ENCODE measurements at places on chromosomes 1 and 21.

DNA sequence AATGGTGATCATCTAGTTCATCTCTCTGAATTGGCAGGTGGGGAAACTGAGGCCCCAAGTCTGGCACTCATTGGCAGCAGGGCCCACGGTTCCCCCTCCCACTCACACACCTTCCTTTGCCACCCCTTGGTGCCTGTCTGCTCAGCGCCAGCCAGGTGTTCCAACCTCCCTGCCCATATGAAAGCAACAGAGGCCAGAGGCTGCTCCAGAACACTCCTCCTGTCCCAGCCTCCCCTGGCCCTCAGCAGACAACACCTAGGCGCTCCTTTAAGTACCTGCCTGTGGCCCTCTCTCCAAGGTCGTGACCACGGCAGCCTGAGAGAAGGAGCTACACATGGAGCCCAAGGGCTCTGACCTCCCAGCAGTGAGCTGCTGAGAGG lies 362.3 kb upstream of the VAMP3 start:
- no peak for DNase-seq

DNA sequence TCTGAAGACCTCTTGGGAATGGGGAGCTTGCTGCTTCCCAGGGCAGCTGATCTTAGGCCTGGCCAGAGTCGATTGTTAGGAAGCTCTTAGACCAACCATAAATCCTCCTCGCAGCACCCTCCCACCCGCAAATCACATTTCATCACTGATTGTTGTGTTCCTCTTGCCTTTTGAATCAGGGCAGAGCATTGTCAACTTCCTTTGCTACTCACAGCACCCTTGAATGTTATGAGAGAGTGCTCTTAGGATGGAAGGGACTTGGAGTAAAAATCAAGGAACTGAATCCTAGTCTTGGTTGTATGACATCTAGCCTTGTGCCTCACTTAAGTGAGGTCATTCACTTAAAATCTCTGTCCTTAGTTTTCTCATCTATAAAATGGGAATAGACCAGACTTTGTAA lies 3.0 kb downstream of the VASH2 start:
- DNase-seq = no peak

DNA sequence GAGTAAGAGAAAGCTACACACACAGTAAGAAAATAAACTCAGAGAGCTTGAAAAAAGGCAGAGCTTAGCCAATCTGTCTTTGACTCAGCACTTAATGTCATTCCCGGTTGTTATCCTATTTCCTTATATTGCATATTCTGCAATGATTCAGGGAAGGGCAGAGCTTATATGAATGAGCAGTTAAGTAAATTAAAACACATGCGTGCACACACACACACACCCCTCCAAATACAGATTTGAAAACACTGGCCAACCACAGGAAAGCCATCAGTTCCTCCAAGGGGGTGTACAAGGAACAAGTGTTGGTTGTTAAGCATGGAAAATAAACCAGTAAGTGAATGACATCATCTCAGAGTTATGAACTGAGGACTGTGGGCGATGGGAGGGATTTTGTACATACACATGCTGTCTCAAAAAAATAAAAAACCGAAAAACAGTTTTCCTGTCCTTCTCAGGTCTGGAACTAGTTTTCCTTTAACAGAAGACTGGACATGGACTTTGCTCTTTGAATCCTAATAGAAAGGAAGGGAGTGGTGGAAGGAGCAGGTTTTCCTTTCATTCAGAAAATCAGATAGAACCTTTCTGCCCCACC lies 1.0 kb downstream of the IQGAP3 start:
- DNase-seq = peak; percentile 66

DNA sequence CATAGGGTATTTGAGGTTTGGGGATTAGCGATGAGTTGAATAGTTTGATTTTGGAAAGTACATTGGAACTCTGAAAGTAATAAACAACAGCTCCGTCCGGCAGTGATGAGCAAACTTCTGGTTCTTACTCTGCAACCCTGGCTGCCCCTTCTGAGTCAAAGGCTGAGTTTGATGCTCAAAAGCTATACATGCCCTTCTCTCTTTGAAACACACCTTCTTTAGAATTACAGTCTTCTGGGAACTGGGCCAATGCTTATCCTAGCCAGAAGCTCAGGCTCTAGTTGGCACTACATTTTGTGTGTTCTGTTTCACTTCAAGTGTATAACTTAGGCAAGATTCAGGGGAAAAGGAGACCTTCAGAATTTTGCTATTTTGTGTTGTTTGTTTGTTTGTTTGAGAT lies 9.3 kb downstream of the AHCYL1 start:
- peak; percentile 54 for DNase-seq

DNA sequence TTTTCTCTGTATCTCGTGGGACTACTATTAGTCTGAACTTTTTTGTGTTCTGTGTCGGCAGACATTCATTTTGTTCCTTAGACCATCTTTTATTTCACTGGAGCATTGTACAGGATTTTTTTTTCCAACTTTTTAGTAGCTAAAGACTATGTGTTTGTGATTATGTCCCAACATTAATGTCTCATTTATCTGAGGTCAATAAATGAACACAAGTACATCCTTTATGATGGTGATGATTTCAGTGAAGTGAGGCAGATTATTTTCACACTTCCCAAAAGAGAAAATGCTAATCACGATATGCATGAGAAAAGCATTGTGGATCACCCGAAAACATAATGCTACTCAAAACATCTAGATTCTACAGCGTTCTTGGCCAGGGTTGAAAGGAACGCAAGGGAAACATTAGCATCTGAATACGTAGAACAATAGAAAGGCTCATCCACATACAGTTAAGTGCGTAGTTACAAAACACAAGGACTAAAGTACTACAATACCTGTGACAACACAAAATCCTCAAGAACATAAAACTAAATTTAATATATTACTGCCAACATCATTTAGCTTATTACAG lies 981.7 kb upstream of the NCAM2 start:
- no peak for DNase-seq

DNA sequence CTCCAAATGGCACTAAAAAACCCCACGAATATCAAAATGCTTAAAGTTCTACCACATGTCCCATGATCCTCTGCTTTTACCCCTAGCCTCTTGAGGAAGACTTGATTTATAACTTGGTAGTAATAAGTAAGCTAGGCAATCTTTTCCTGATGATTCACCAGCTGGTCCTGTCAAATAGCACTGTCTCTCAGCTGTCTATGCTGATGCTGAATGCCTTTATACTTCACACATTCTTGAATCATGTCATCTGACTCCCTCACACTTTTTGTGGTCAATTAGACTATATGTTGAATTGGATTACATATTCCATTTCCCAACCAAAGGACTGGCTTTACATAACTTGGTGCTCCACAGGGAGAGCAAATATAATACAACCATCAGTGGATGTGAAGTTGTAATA lies 16.6 kb downstream of the C21orf91 start:
- peak; percentile 89 for DNase-seq

DNA sequence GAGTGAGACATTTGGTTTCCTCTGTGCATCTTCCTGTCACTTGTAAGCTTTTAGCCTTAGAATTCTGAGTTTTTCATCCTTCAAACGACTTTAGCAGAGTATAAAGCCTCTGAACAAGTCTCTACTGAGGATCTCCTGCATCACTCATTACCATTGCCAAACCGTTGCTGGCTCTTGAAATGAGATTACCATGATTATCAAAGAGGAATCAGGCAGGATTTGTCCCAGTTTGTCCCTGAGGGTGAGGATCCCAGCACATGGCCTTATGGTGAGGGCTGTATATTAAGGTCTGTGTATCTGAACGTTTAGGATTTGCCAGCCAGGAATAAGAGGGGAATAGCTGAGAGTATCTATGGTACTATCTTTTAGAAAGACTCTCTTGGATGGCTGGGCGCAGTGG lies 169.5 kb upstream of the L1TD1 start:
- no peak for DNase-seq

GRCh38 chr1:117606649-117607430 lies 992 bp downstream of the TENT5C start:
- no peak for DNase-seq

- no peak for DNase-seq
Measured at GRCh38 chr1:172085317-172085716, 244.0 kb downstream of the DNM3 start.

DNA sequence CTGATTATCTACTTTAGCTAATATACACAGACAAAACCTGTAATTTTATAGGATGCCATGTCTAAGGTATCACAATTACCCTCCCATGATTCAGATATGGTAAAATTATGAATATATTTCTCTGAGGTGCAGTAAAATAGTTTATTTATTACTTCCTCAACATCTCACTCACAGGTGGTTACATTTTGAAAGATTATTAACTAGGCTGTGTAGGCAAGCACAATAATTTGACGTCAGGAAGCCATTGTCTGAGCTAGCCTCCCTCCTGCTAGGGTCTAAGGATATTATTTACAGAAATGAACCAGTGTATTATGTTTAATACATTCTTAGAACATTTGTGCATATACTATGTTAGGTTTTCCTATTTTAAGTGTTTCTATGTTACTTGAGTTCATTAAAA lies 69.9 kb upstream of the ADGRL2 start:
- DNase-seq = no peak

DNA sequence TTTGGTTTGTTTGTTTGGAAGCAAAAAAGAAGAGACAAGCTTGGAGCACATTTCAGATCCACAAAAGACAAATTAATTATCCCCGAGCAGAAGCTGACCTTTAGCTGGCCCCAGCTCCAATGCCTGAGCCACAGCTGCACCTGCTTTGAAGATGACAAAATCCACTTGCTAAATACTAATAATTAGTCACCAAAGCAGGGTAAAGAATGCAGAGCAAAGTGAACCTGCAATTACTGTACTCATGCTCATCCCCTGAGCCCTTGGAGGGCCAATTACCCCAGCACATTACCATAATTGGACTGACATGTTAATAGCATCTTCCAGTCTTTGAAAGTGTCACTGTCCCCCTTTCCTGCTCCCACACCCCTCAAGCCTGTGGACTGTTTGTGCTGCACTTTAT lies 38.2 kb upstream of the KCND3 start:
- DNase-seq = no peak

- DNase-seq = no peak
Measured at GRCh38 chr1:220696226-220696862, 6.2 kb downstream of the C1orf115 start.

DNA sequence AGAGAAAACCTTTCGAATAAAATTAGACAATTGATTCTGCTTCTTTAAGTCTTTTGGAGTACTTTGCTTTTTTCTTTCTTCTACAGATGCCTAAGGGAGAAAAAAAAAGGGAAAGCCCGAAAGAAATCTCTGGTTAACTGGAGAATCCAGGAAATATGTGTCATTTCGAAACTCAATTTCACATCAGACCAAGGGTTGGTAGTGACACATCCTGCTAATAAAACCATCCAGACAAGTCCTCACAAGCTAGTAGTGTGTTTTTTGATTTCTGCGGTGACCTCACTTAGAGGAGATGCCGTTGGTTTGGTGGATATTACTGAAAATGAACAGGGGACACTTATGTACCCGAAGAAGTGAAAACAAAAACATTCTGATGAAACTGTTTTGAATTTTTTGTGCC lies 726.5 kb upstream of the ADAMTS5 start:
- peak; percentile 62 for DNase-seq

GRCh38 chr21:41636636-41637630 lies 129.0 kb upstream of the TMPRSS2 start:
- no peak for DNase-seq

- DNase-seq = no peak
Measured at GRCh38 chr1:184257873-184258272, 129.0 kb upstream of the C1orf21 start.

DNA sequence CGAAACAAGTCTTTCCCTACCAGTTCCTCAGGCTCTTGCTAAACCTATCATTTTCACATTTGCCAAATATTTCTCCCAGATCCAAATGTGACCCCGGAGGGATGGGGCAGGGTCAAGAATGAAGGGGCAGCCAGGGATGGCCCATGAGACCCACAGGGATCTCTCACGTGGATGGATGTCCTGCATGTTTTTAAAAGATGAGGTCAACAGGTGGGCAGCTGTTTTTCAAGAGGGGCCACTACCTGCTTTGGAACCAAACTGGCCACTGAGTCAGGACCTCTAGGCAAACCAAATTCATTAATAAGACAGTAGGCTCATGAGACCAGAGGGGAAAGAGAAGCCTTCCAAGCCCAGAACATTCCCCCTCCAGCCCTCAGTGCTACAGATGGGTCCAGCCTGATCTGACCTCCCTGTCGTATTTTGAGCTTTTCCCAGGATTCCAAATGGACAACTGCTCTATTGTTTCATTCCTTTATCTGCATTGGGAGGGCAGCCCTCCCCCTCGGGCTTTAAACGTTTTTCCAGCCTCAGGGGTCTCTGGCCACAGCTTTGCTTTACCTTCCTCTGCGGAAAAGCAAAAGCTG lies 252.5 kb upstream of the IRF2BP2 start:
- DNase-seq = no peak

DNA sequence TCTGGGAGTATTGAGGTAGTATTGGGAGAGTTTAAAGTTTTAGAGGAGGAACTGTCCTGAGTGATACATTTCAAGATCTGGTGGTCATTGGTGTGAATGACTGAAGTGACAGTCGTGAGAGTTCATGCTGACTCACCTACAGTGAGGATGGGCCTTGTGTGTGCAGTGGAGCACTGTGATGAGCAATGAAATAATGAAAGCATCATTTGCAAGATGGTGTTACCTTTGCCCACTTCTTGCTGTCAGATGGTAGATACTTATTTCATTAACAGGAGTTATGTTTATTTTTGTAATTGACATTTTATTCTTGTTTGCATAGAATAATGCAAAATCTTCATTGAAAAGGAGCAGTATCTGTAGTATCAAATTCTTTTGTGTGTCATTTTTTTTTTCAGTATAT lies 29.0 kb downstream of the POU2F1 start:
- no peak for DNase-seq

DNA sequence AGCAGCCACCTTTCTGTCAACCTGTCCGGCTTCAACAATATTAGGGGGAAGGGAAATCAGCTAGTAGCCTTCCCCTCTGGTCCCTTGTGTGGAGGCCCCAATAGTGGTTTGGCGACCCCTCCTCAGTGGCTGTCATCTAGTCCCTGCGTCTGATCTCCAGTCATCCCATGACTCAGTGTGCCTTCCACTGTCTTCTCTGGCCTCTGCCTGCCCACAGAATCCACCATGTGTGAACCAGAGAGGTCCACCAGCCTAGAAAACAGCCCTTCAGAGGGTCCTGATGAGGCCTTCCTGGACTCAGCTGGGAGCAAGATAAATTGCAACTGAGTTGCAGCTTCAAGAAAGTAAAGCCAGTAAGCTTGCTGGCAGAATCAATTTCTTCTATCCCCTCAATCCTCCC lies 3.8 kb upstream of the ATXN7L2 start:
- no peak for DNase-seq

DNA sequence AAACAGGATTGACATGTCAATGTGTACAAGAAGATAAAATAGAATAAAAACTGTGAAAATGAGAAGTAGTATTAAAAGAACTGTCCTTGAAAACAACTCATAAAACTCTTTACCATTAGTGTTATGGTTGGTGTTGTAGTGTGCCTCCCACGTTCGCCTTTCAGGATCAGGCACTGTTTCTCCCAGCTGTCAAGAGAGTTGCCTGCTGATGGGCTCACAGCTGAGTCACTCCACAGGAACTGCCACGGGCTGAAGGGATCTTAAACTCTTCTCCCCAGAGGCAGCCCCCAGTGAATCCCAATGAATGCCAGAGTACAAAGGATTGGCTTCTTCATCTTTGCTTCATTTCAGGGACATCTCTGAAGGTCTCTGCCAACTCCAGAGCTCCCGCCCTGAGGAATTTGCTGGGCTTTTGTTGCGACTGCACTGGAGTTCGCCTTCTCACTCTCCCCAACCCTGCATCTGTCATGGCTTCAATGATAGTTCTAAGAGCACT lies 119.6 kb downstream of the ADGRL2 start:
- peak; percentile 85 for DNase-seq

All from NCI-H226 (cell line).